Fibroblast of skin of scalp (primary cell): ENCODE measurements at places on chromosomes 1 and 21.

GRCh38 chr1:167263819-167264464, 43.3 kb downstream of the POU2F1 start:
- DNase-seq = no peak

DNA sequence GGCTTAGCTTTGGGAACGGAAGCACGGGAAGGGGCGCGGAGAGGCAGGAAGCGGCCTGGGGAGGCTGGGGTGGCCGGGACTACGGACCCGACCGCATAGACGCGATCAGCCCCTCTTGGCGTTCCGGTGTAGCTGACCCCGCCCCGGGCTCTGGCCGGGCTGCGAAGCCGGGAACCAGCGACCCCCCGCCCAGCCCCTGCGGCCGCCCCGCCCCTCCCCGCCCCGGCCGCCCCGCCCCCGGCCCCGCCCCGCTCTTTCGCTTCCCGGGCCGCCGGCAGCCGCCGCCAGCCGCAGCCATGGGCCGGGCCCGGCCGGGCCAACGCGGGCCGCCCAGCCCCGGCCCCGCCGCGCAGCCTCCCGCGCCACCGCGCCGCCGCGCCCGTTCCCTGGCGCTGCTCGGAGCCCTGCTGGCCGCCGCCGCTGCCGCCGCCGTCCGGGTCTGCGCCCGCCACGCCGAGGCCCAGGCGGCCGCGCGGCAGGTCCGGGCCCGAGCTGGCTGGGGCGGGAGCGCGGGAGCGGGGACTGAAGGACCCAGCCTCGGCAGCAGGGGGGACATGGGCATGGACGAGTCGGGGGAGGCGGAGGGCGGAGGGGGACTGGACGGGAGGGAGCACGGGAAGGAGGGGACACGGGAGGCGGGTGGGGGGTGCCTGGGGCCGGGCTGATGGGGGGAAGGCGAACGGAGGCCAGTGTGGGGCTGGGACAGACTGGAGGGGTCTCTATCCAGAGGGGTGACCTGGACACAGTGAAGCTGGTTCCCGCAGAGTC, at the start of gene SELENON:
Gene SELENON (plus strand): TSS at position 259 of the 768 bp plus-strand sequence. CDS start 38 bp downstream, at position 297.
- peak; percentile 55 for DNase-seq

- peak; percentile 71 for DNase-seq
Measured at GRCh38 chr1:156295391-156295947, at the start of gene GLMP. TSS of gene GLMP (minus strand) at chr1:156295679. CDS start at chr1:156295645, 34 bp downstream.

DNA sequence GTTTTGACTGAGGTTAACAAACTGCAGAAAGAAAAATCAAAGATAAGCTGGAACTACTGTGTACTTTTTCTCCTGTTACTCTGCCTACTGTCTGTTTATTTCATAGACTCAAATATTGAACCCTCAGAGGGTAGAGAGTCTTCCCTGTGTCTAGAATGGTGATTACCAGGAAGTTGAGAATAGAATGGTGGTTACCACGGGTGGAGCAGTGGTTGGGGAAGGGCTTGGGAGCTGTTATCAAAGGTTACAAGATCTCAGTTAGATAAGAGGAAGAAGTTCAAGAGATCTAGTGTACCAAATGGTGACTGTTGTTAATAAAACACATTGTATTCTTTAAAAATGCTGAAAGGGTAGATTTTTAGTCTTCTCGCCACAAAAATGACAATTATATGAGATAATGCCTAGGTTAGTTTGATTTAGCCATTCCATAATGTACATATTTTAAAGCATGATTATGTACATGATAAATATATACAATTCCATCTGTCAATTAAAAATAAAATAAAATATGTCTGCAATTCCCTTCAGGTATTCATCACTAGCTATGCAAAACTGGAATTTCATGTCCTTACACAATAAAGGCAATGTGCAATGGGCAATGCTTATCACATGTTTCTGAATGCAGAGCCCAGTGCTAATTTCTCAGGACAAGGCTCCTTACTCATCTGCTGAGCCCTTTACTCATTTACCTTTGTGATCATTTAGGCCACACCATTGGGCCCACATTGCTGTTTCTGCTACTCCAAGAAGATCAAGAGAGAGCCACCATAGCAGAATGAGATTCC, 474.3 kb upstream of the CAMK1G start:
- DNase-seq = no peak

GRCh38 chr1:87938631-87939030, 610.0 kb downstream of the LMO4 start:
- DNase-seq = no peak

DNA sequence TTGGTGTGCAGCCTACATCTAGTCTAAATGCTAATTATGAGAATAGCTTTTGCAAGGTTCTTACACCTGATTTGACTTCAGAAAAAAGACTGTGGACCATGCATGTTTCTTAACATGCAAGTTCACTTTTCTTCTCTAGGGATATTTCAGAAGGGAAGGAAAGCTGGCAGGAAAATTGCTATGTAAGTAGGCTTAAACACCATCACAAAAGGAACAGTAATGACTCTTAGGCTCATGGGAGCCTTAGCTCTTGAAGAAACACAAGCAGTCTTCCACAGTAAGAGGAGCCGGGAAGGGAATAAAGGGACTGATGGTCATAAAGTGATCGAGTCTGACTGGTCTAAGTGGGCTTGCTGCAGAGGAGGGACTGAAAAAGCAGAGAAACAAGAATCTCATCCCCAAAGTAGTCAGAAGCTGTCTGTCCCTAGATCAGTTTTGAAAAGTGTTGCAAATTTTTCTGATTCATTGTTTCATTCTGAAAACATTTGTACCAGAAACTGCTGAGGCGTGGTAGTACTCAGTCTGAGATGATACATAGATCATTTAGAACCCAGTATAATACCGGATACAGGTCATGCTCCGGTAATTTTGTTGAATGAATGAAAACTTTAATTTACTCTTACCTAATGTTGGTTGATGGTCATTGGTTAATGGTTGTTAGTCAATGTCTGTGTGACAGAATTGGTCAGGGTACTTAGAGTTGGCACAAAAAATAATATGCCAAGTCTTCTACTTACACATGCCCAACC, 40.9 kb downstream of the SMYD2 start:
- DNase-seq = no peak

DNA sequence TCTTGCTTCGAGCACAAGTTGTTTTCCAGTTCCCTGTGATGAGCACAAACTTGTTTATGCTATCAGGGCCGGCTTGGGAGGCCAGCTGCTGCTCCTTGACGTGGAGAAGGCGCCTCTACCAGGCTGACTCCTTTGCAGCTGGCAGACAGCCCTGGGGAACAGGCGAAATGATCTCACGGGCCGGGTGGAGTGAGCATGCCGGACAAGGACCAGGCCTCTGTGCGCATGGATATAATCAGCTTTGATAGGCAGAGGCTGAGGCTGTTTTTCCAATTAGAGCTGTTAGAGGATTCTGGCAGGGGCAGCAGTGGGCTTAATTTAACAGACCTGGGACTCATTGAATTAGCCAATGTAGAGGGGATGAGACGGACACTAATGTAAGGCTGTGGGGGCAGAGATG, 38.9 kb downstream of the FAM163A start:
- no peak for DNase-seq

- peak; percentile 83 for DNase-seq
Measured at GRCh38 chr1:54408147-54409066, 2.2 kb upstream of the SSBP3 start.

- DNase-seq = no peak
Measured at GRCh38 chr1:31586376-31587327, 10.3 kb downstream of the TINAGL1 start.

DNA sequence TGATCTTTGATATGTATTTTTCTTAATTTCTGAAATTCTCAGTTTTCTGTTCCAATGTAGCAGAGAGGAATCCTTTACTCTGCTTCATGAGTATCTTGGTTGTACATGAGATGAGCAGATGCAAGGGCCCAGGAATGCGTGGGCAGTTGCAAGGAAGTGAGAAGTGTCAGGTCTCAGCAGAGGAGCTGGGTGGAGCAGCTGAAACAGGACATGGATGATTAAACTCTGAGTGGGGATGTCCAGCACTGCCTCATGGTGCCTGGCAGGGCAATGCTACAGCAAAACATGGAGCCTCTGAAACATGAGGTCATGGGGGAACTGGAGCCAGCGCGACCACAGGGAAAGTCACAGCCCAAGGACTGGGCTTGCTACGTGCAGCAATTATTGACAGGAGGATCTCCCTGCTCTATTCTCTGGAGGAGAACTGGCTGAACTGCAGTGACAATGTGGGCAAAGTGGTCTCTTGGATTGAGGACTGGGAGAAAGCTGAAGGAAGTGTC, 48.4 kb downstream of the COLGALT2 start:
- DNase-seq = peak; percentile 74

GRCh38 chr1:83418558-83418957, 580.4 kb downstream of the TTLL7 start:
- no peak for DNase-seq

GRCh38 chr1:204408074-204408507, 3.5 kb downstream of the PPP1R15B start:
- peak; percentile 70 for DNase-seq

- no peak for DNase-seq
Measured at GRCh38 chr1:224457782-224458144, 23.2 kb upstream of the WDR26 start.

DNA sequence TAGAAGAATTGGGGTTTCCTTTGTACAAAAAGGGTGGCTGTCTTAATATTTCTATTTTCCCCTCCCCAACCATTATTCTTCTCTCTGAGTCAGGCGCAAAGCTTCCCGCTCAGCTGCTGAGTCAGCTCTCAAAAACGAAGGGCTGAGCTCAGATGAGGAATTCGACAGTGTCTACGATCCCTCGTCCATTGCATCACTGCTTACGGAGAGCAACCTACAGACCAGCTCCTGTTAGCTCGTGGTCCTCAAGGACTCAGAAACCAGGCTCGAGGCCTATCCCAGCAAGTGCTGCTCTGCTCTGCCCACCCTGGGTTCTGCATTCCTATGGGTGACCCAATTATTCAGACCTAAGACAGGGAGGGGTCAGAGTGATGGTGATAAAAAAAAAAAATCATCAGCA, 3.0 kb upstream of the TUFT1 start:
- peak; percentile 98 for DNase-seq

- DNase-seq = no peak
Measured at GRCh38 chr1:18534810-18535205, 54.1 kb downstream of the KLHDC7A start.
